Upper lobe of left lung (tissue), 6 donors: ENCODE measurements at places on chromosomes 7 and 10. TPM values are rescaled to one million over a fixed set of nuclear protein-coding genes. Genes with fewer than 3 reads are reported as not detected.
A peak's percentile ranks its signal among the peaks of the same experiment; 100 is the strongest.

The MDFIC gene
- total RNA-seq = 43.6 TPM

The TFAM gene
- total RNA-seq = 10.1 TPM

The RBP4 gene
- 50.7 TPM for total RNA-seq

DNA sequence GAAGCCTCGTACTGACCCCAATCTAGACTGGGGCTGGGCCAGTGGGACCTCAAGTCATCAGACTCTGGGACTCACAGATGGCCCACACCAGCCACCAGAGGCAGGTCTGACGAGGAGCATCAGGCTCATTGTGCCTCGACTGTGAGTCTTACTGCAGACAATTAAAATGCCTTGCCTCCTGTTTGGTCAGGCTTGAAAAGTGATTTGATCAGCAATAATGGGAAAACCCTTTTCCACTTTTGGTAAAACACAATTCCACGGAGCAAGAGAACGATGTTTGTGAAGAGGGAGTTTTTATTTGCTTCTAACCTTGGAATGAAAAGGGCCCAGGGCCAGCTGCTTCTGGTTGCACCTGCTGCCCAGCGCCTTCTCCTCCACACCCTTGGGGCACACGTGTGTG lies 43.9 kb downstream of the C10orf143 start:
- H3K4me1 ChIP-seq = no peaks in the 10 kb centered on the region
- no peaks in the 10 kb centered on the region for H3K27me3 ChIP-seq
- H3K36me3 ChIP-seq = peaks cover 6% of the 10 kb centered on the region
- no peak for DNase-seq

- H3K36me3 ChIP-seq = no peaks in the 10 kb centered on the region
- H3K27me3 ChIP-seq = no peaks in the 10 kb centered on the region
- H3K27ac ChIP-seq = no peak overlapping the region
- H3K4me3 ChIP-seq = no peak overlapping the region
- H3K4me1 ChIP-seq = peaks cover 7% of the 10 kb centered on the region
Observed at GRCh38 chr7:1431634-1432380, 27.5 kb downstream of the MICALL2 start.

GRCh38 chr10:46527241-46527811 lies 29.1 kb downstream of the GPRIN2 start:
- peaks cover 4% of the 10 kb centered on the region for H3K4me1 ChIP-seq
- DNase-seq = peak; percentile 58
- no peaks in the 10 kb centered on the region for H3K27me3 ChIP-seq
- H3K27ac ChIP-seq = no peak overlapping the region
- no peaks in the 10 kb centered on the region for H3K36me3 ChIP-seq
- H3K4me3 ChIP-seq = no peak overlapping the region

GRCh38 chr7:144629011-144629410 lies 206.8 kb downstream of the TPK1 start:
- no peaks in the 10 kb centered on the region for H3K4me1 ChIP-seq
- no peak for DNase-seq
- no peaks in the 10 kb centered on the region for H3K36me3 ChIP-seq
- H3K27ac ChIP-seq = no peak overlapping the region
- H3K27me3 ChIP-seq = no peaks in the 10 kb centered on the region

DNA sequence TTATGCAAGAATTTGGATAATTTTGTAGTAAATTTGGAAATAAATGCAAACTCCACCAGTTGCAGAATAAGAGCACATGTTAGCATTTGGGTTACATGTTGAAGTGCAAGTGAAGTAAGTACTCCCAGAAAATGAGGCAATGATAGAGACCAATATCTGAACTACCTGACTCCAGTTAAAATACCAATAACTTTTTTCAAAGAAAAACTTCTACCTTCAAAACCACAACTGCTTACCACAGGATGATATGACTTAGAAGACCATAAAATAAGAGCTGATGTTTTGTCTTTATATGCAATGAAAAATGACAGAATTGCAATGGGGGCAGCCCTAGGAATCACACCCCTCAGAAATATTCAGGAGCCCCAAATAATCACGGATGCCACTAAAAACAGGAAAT lies 561.6 kb upstream of the TEX47 start:
- no peak for DNase-seq
- no peaks in the 10 kb centered on the region for H3K4me1 ChIP-seq
- no peak overlapping the region for H3K27ac ChIP-seq
- H3K27me3 ChIP-seq = no peaks in the 10 kb centered on the region
- no peak overlapping the region for H3K4me3 ChIP-seq
- H3K36me3 ChIP-seq = no peaks in the 10 kb centered on the region

GRCh38 chr7:37201003-37201875 lies 247.4 kb downstream of the ELMO1 start:
- H3K4me3 ChIP-seq = no peak overlapping the region
- no peak for DNase-seq
- peak overlapping the region; percentile 39 for H3K27ac ChIP-seq
- H3K27me3 ChIP-seq = no peaks in the 10 kb centered on the region
- H3K36me3 ChIP-seq = peaks cover 28% of the 10 kb centered on the region
- peaks cover 12% of the 10 kb centered on the region for H3K4me1 ChIP-seq
